ENCODE measurements at places on chromosomes 3 and 15.

- peak; percentile 24 for DNase-seq
These were observed 1.6 kb downstream of the SERP1 start for GRCh38 chr3:150544726-150545125.

GRCh38 chr15:39719109-39719508 is 63.5 kb downstream of the FSIP1 start:
- no peak for DNase-seq

DNA sequence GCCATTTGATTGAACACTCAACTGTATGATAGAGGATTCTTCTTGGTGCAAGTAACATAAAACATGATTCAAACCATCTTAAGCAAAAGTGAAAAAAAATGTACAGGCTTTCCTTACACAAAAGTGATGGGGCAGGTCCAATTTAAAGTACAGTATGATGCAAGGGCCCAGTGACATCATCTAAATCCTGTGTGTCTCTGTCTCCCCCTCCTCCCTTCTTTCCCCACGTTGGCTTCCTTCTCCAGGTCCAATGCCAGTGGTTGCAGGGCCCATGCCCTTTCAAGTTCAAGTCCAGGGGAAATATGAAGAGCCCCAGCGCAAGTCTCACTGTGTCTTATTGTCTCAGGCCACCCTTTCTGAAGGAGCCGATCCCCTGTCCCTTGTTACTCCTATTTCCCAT is 332.3 kb downstream of the SHQ1 start:
- no peak for DNase-seq

GRCh38 chr3:48369693-48370332 is 2.2 kb upstream of the FBXW12 start:
- no peak for DNase-seq

GRCh38 chr3:64743156-64743886 is 55.5 kb upstream of the ADAMTS9 start:
- DNase-seq = no peak

- no peak for DNase-seq
These were observed 73.1 kb downstream of the FGF7 start for GRCh38 chr15:49495993-49496753.
